ENCODE measurements at places on chromosomes 16 and 17.

GRCh38 chr17:9802697-9803096 lies 11.3 kb upstream of the DHRS7C start:
- no peak for DNase-seq

DNA sequence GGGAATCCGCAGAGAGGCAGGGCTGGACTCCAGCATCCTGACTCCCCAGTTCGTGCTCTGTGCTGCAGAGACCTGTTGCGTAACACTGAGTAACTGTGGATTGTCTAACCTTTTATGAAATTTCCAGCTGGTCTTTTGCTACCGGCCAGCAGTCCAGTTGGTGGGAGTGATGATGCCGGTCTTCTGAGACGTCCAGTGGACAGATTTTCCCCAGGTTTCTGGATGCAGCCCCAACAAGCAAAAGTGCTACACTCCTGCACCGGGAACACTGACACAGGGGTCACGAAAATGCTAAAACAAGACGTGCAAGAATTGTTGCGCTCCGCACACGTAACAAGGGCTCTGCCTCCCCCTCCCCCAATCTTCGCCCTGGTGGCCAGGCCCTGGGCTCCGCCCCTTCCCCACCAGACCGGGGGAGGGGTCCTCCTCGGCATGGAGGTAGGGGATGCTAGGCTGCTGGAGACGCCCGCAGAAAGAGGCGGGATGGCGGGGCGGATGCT lies 701 bp upstream of the MRC2 start:
- DNase-seq = no peak

- no peak for DNase-seq
Measured at GRCh38 chr17:17227608-17228520, 9.1 kb downstream of the FLCN start.

DNA sequence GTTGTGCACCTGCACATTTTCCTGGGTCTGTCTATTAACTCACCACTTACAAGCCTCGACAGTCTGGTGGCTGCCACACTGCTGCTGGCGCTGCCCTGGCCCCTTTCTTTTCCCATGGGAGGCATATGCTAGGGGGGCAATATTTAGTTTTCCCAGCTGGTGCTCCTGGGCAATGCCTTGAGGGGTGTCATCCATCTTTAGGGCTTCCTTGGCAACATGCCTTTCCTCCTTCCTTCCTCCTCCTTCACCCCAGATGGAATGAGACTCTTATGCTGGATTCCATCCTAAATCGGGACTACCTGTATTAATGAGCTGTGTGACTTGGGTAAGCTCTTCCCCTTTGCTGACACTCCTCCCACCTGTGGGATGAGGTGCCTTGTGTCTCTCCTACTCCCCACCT lies 64.8 kb upstream of the CDC42EP4 start:
- DNase-seq = no peak

GRCh38 chr17:17129466-17129865 lies 76.7 kb downstream of the PLD6 start:
- no peak for DNase-seq

DNA sequence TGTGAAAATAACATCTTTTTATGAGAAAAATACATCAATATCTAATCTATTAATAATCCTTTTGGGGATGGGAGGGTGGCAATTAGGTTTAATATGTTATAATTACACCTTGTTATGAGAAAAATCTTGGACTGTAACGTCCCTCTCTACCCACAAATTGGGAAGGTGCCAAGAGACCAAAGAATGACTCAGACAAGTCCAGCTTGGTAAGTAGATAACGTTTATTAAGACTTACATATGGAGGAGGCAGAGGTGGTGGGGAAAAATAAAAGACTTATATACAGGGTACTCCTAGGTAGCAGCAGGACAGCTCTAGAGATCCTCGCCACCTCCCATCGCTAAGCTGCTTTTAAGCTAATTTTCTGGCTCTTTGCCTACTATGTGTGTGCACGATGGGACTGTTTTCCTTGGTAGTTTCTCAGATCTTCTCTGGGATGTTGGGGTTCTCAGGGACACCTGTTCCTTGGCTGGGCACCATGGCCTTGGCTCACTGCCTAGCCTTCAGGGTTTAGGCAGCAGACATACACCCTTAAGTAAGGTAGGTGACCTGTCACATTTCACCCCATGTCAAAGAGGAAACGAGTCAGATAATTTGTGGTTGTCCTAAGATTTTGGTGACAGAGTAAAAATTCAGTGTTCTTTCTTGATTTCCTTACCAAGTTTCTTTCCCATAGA lies 31.5 kb downstream of the RBL2 start:
- DNase-seq = no peak

DNA sequence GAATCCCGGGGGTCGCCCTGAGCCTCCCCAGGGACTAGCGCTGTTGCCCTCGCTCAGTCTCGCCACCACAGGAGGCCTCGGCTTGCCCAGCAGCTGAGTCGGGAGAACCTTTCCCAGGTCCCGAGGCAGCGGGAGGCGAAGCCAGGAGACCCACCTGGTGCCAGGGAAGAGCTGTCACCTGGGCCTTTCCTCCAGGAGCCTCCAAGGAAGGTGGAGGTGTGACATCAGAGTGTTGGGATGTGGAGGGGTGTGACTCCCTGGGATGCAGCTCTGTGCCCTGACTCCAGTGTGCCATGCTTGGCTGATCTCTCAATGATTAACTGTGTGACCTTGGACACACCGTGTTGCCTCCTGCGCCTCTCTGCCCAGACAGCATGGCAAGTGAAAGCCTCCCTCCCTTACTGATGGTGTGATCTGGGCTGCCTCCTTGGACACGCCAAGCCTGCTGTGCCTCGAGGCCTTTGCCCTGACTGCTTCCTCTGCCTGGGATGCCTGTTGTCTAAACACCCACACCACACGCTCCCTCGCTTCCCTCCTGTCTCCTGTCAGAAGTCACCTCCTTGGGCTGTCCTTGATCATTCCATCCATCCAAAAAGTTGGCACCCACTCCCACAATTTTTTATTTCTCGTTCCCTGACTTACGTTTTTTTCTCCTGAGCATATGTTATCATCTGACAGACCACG lies 88.0 kb downstream of the CMIP start:
- no peak for DNase-seq

DNA sequence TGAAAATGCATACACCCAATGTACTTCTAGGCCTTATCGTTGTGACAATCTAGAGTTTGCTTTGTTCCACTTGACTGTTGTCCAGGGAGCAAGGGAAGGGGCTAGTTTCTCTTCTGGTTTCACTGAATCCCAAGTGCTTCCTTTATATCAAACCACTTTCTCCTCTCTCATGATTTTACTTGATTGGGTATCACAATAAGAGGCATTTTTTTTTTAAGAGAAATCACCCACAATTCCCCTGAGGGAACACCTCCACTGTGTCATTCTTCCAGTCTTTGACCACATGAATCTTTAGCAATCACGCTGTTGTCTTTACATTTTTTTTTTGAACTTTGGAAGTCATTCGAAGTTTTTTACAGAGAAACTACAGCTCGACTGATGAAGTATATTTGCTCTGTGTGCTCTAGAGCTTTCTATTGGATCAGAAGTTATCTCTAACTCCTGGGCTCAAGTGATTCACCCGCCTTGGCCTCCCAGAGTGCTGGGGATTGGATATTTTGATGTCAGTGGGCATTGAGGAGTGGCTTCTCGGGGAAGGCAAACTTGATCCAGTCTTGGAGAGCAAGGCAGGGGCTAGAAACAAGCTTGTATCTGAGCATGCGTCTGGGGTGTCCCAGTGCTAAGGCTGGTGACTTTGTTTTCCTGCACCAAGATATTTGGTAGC lies 3.0 kb downstream of the CDH1 start:
- no peak for DNase-seq

DNA sequence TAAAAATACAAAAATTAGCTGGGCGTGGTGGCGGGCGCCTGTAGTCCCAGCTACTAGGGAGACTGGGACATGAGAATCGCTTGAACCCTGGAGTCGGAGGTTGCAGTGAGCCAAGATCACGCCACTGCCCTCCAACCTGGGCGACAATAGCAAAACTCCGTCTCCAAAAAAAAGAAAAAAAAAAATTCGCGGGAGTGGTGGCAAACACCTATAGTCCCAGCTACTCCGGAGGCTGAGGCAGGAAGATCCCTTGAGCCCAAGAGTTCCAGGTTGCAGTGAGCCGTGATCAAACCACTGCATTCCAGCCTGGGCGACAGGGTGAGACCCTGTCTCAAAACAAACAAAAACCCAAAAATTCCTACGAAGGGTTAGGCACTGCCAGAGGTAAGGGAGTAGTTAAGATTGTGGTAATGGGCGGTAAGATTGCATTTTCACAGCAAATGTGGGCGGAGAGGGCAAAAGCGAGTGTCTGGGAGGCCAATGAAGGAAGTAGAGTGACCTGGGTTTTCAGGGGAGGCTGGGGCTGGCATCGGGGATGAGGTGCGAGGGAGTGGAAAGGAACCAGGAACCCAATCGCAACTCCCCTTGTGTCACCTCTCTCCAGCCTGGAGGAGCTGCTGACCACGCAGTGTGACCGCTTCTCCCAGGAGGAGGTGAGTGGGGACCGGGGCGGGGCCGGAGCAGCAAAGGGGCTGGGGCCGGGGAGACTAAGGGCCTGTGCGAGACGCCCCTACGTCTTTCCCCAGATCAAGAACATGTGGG lies 2.6 kb downstream of the MYL11 start:
- DNase-seq = no peak

DNA sequence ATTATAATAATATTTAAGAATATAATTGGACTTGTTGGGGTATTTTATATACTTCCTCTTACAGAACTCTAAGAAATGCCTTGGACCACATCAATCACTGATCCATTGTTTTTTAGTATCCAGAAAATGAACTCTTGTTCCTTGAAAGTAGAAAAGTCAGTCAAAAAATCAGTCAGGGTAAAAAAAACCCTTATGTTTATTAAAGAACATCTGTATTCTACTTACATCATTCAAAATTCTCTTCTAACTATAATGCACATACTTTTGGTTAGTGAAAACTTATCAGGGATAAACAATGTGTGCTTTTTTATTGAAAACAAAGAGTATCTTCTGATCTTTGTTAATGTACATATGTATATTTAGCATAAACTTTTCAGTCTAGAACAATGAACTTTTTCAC lies 23.5 kb upstream of the CDR2 start:
- DNase-seq = no peak

DNA sequence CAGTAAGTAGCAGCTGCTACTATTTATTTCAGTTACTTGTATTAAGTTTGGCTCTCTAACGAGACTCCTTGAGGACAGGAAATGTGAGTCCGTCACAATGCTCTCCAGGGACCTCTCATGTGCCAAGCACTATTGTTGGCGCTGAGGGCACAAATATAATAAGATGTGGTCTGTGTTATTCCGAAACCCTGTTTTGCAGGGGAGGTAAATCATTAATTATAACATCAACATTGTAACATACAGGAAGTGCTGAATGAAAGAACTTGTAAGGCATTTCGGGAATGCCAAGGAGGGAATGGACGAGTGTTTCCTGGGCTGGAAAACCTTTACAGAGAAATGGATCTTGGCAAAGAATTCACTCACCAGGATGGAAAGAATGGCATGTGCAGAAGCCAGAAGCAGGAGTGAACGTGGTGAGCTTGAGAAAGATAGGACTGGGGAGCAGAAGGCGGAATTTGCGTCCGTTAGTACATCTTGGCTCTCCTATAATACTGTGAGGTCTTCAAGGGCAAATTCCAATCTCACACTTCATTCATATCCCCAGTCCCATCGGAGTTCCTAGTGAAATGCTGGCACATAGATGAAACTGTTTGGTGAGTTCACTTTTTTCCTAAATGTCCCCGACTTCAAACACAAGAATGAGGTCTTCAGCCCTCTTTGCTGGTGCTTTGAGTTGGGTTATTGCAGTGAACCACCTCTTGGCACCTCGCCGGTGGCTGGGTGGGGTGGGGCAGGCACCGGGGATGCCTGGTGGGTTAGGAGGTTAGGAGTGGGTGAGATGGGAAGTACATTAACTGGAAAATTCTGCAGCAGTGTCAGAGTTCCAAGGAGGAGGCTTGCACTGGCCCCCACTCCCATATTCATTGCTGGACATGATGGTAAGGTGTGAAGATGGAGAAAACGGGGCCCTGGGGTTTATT lies 11.5 kb downstream of the TAC4 start:
- DNase-seq = no peak

DNA sequence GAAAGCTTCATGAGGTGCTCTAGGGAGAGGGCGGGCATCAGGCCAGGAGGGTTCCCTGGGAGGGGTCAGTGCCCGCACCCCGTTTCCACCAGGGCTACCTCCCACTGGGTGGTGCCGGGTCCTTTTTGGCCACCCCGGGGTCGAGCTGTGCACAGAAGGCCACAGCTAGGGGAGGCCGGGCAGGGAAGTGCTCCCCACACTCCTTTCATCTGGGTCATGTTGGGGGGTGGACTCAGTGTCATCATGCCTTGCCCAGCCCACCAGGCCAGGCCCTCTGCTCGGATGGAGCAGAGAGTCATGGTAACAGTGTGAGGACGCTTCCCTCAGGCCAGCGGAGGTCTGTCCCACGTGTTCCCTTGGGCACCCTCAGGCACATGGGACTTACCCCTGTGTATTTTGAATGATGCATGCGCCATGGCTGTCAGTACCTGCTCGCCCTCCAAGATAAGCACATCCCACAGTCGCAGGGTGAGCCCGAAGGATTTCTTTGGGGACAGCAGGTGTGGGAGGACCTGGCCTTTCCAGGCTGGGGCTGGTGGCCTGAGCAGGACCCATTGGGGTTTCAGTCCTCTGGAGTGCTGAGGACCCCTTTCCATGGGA lies 46.4 kb downstream of the TNFRSF13B start:
- no peak for DNase-seq

- no peak for DNase-seq
Measured at GRCh38 chr17:7676533-7676932, 10.8 kb downstream of the TP53 start.

DNA sequence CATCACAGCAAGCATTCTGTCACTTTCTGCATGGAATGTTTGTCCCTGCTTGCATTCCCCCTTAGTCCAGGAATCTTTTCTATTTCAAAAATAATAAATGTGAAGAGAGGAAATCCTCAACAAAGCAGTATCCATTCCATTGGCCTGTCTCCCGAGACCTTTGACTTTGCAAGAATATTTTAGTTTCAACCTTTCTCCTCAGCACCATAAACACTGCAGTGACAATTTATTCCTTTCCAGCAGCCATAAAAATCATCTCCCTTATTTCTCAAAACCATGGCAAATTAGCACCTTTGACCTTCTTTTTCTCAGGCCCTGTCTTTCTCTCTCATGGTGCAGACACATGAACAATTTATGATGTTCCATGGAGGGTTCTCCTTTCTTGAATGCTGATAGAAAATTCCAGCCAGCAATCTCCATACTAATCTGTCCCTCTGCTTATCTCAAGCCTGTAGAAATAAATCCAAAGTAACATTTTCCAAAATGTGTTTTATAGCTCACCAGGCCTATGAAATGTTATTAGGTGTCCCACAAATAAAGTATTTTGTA lies 352.1 kb upstream of the CCL2 start:
- DNase-seq = no peak
